ENCODE measurements at places on chromosomes 4 and X.

DNA sequence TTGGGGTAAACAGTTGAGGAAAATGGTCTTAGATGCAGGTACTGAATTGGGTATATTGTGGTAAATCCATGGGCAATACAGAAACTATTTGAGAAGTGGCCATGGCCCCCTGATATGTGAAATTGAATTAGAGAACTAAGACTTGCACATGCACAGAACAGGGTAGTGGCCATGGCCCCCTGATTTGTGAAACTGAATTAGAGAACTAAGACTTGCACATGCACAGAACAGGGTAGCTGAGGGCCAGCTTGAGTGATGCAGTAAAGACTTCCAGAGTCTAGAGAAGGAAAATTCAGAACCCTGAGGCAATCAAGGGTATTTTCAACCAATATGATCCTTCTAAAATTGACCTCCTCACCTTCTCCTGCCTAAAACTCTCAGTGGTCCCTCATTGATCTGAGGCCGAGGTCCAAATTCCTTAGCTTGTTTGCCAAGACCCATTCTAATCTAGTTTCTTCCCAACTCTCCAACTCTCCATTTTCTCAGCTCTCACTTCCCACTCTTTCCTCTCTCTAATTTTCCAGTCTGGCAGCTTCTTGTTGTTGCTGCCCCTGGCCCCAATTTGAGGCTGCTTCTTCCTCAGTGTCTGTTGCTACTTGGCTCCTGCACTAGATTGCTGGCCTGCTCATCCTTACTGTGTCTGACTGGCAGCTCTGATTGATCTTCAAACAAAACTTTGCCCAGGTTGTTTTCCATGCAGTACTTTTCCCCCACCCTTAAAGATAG lies 72.4 kb downstream of the FRAS1 start:
- no peak for DNase-seq

GRCh38 chrX:144946666-144947065 lies 300.6 kb upstream of the SPANXN1 start:
- no peak for DNase-seq

- no peak for DNase-seq
These were observed 182.1 kb downstream of the SH3KBP1 start for GRCh38 chrX:19705196-19705769.

GRCh38 chrX:41339148-41339547 lies 5.2 kb downstream of the DDX3X start:
- no peak for DNase-seq

- no peak for DNase-seq
These were observed 136.2 kb downstream of the CPXCR1 start for GRCh38 chrX:88883200-88883599.

GRCh38 chr4:71992571-71993312 lies 39.1 kb upstream of the NPFFR2 start:
- DNase-seq: no peak

DNA sequence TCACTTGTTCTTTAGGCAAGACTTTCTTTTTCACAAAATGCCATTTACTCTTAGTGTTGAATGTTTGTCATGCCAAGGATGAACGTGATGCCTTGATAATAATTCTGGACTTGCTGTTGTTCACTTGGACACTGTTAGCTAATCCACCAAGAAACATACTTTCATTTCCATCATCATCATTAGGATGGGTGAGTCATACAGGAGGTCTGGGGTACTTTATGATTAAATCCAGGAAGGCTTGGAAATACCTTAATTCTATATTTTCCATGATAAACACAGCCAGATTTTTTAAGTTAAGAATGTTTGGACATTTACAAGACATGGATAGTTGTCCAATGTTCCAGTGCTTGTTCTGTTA lies 260.7 kb upstream of the GIMD1 start:
- no peak for DNase-seq

GRCh38 chr4:183390374-183390773 lies 54.1 kb upstream of the CDKN2AIP start:
- no peak for DNase-seq

- no peak for DNase-seq
These were observed 43.6 kb downstream of the ADGRG4 start for GRCh38 chrX:136344320-136344719.

DNA sequence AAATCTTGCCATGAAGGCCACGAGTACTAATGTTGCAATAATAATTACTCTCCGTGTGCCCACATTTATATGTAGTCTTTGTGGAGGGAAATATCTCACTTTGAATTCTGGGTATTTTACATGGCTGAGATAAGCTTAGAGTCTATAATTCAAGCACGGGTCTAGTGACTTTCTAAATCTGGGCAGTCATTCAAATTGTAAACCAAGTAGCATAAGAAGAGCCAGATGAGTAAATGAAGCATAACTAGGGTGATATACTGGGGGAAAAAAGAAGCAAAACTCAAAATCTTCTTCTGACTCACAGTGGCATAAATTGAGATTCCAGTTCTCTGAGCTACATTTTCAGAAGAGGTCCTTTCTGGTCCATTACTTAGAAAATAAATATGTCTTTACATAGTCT lies 53.0 kb downstream of the MAPK10 start:
- no peak for DNase-seq

DNA sequence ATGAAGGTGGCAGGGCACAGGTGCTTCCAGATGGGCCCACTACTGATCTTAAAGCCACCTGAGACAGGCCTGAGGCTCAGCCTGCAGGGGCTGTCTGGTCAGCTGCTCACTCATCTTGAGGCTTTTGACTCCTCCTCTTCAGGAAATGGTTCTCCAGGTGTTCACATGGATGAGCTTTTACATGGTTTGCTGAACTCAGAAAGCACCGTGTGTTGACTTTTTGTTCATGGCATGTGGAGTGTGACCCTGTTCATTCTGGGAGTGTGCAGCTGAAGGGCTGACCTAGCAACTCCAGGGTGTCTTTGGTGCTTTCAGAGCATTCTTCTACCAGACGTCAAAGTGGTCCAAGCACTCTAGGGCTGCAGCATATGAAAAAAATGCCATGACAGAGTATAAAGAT lies 111.1 kb downstream of the CCNG2 start:
- no peak for DNase-seq

DNA sequence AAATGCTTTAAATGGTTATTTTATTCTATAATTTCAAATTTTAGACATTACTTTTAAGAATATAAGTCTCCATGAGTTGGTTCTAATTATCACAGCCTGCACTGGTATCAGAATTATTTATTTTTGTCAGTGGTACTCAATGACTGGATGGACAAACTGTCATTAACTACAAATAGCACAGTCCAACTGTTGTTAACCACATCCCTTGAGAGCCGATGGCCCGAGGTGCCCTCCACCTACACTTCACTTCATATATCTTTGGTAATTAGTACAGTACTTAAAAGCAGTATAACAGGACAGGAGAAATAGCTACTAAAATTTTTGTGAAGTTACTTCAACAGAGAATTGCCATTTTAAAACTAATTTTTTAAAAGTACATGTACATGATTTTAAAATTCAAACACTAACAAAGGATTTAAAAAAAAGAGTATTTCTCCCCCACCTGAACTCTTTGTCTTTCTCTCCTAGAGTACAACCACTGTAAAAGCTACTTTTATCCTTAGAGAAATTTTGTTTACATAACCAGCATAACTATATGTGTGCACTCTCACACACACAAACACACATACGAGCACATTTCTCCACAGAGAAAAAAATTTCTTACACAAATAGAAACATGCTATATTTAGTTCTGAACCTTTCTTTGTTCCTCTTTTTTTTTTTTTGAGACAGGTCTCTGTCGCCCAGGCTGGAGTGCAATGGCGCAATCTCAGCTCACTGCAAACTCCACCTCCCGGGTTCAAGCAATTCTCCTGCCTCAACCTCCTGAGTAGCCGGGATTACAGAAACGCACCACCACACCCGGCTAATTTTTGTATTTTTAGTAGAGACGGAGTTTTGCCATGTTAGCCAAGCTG lies 6.5 kb downstream of the TIFA start:
- DNase-seq: no peak

GRCh38 chr4:102169345-102169744 lies 175.9 kb downstream of the SLC39A8 start:
- DNase-seq: no peak

DNA sequence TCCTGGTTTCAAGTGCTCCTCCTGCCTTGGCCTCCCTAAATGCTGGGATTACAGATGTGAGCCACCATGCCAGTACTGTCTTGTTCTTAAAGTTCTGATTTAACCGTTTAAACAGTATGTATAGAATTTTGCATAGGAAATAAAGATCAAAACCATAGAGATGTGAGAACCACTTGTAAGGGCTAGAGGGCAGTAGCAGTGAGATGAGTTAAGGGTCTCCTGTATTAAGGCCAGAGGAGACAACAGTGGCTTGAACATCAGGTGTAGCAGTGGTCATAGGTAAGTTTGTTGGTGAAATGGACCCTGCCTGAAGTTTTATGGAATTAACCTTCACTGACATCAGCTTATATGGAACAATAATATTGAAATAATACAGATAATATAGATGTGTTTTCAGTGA lies 155.7 kb downstream of the SLC4A4 start:
- no peak for DNase-seq

GRCh38 chr4:791898-792625 lies 33.9 kb downstream of the CPLX1 start:
- no peak for DNase-seq

GRCh38 chr4:105895583-105896460 lies 551 bp downstream of the NPNT start:
- DNase-seq: no peak

- no peak for DNase-seq
These were observed 64.5 kb upstream of the PDE5A start for GRCh38 chr4:119693126-119693525.

All from amygdala (tissue), 56 donors.